ENCODE measurements at places on chromosomes 16 and 17.
A peak's percentile ranks its signal among the peaks of the same experiment; 100 is the strongest.

DNA sequence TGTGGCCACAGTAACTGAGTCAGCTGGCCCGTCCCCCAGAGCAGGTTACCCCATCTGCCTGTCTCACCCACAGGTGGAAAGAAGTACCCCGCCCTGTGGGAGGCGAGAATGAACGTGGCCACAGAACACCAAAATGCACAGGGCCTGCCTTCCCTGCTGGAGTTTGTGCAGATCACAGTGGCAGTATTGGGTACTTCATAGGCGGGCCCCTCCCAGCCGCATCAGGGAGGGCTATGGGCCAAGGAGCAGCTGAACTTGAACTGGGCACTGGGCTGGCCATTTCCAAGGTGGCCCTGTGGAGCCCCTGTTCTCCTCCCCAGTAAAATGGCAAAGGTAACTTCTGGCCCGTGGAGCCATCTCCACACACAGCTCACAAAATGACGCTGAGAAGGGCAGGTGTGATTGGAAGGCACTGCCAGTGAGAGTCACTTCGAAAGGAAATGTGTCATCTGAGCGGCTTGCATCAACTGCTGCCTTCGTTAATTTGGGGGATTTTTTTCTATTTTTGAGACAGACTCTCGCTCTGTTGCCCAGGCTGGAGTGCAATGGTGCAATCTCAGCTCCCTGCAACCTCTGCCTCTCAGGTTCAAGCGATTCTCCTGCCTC, 162.9 kb downstream of the ENGASE start:
- DNase-seq, result no peak

DNA sequence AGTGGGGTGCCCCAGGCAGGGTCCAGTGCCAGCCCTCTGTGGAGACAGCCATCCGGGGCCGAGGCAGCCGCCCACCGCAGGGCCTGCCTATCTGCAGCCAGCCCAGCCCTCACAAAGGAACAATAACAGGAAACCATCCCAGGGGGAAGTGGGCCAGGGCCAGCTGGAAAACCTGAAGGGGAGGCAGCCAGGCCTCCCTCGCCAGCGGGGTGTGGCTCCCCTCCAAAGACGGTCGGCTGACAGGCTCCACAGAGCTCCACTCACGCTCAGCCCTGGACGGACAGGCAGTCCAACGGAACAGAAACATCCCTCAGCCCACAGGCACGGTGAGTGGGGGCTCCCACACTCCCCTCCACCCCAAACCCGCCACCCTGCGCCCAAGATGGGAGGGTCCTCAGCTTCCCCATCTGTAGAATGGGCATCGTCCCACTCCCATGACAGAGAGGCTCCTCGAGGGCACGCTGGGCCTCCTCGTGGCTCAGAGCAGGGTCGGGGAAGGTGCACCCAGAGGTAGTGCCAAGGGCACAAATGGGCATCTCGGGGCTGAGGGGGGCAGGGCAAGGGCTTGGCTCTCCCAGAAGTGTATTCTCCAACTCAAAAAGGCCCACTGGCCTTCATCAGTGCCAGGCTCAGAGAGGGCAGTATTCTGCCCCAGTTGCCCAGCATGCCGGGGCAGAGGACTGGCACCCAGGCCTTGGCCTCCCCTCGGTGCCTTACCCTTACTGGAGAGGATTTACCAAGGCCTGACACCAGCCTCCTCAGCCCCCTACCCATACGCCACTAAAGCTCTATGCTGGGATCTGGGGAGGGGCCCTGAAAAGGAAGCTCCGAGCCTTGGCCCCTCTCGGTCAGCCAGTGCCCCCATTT, at the start of gene CDH5:
Gene CDH5, plus strand, starts transcription at position 259 of the 867 bp plus-strand sequence. CDS start 12,647 bp downstream, outside the sequence.
- DNase-seq, result no peak

- DNase-seq, result peak; percentile 57
These were observed at the start of gene EMP2 for GRCh38 chr16:10579965-10580882. Gene EMP2 (minus strand): TSS chr16:10580598. CDS start chr16:10547617, 32,981 bp downstream.

DNA sequence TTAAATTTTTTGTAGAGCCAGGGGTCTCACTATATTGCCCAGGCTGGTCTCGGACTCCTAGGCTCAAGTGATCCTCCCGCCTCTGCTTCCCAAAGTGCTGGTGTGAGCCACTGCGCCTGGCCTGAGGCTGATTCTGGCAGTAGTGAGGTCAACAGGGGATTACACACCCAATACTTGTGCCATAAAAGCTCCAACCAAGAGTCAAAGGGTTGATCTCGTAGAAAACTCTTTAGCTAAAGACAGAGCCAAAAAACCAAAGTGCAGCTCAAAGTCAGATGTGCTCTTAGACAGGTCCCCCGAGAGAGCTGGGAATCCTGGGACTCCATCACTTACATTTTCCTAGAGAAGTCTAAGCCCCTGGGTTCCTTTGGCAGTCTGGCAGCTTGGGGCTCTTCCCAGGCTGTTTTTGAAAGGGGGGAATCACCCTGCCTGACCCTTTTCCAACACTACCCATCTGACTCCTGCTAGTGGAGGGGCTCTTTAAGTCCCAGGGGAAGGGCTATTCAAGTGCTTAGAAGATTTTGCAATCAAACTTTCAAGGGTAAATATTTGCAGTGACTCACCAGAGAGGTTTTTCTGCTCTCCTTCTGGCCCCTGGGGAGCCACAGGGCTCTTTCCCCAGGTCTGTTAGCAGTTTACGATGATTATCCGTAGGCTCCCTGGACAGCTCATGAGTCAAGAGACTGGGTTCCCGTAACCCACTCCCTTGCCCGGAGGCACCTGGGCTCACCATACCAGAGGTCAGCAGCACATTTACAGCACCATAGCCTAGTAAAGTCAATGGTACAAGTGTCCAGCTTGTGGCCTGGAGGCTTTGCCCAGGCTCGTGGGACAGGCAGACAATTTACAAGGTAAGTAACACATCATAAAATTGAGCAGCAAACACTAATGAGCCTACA, 408.7 kb downstream of the SLC39A11 start:
- DNase-seq, result peak; percentile 97

- DNase-seq, result no peak
These were observed 7.4 kb downstream of the CTNS start for GRCh38 chr17:3643889-3644349.

GRCh38 chr16:9850817-9851216, 331.4 kb downstream of the GRIN2A start:
- no peak for DNase-seq

DNA sequence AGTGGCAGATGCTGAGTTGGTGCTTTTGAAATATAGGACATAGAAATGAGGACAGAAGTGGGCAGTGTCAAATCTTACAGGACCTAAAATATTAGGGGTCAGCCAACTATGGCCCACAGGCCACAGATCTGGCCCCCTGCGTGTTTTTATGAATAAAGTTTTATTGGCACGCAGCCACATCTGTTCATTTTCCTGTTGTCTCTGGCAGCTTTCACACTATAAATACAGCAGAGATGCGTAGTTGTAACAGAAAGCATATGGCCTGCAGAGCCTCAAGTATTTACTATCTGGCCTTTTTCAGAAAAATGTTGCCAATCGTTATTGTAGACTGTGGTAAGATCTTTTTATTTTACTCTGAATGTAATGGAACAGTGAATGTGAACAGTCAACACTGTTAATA, 82.8 kb downstream of the ABCC6 start:
- DNase-seq, result no peak

GRCh38 chr17:79841369-79842135, 2.3 kb upstream of the CBX4 start:
- no peak for DNase-seq

GRCh38 chr16:6977916-6978315, 354.7 kb upstream of the RBFOX1 start:
- no peak for DNase-seq

- peak; percentile 50 for DNase-seq
These were observed 6.3 kb downstream of the C17orf50 start for GRCh38 chr17:35766903-35767510.

GRCh38 chr16:87874639-87875427, 5.5 kb upstream of the SLC7A5 start:
- no peak for DNase-seq

DNA sequence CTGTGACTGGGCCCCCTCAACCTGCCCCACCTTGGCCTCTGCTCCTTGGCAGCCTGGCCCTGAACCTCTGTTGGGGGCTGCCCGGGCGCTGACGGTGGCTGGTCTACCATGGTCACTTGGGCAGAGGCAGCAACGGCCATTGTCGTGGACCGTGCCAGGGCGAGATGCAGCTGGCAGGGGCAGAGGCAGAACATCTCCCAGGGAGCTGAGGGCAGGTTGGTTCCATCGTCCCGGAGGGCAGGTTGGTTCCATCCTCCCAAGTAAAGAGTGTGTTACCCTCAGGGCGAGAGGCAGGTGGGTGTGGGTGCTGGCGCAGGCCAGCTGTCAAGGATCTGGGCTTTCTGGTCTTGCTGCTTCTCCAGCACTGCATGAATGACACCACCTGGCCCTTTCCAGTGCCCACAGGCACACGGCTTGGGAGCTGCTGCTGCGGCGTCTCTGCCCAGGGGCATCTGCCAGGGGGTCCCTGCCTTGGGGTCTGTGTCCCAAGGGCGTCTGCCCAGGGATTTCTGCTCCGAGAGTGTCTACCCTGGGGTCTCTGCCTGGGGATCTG, 12.0 kb downstream of the ACSF3 start:
- DNase-seq, result no peak

DNA sequence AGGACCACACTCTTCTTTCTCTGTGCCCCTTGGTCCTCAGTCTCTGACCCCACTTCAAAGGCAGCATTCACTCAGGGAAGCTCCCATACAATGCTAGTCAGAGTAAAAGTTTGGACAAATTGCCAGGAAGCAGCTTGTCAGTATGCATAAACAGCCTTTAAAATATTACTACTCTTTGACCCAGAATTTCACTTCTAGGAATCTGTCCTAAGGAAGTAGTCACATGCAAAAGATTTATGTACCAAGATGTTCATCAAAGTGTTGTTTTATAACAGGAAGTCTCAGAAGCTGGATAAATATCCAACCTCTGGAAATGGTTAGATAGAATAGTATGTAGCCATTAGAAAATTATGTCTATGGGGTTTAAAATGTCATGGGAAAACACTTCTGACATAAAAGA, 31.0 kb downstream of the MAPT start:
- DNase-seq, result no peak

DNA sequence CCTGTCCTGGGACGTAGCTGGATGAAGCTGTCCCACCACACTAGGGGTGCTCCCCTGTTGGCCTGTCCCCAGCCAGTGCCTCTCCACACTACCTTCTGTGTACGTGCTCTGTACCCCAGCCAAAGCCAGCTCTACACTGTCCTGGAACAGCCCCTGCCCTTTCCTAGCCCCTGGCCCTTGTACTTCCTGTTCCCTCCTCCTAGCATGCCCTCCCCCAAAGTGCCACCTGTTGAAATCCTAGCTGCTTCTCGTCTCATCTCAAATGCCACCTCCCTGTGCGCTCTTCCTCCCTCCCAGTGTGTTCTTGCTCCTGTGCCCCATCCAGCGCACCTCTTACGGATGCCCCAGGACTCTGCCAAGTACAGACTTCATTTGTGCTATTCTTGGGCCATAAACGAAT, 33.5 kb downstream of the IRX3 start:
- DNase-seq, result no peak

GRCh38 chr16:52755396-52755795, 208.5 kb upstream of the TOX3 start:
- DNase-seq, result no peak

DNA sequence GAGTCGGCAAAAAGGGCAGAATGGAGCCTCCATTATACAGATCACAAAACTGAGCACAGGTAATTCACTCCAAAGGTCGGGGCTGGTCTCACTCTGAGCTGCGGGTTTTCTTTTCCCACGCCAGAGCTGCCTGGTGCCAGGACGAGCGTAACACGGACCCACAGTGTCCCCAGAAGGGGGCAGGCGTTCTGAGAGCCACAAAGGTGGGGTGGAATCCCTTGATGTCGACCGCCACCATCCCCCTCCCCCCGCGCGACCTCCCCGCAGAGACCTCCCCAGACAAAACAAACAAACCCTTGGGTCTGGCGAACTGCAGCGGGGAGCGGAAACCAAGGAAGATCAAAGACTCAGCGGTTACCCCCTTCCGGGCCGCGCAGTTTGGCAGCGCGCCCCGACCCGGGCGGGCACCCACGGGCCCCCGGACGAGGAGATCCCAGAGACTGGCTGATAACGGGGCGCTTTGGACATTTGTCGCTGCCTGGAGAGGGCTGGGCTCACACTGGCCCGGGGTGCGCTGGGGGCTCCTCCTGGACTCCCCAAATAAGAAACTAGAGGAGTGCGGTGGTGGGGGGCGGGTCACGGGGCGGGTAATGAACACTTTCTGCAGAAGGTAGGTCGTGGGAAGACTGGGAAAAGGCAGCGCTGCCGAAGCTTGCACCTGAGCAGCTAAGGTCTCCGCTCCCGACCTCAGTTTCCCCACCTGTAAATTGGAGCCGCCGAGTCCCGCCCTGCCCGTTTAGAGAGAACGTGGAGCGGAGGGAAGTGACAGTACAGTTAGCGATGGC, 664 bp upstream of the NKD1 start:
- DNase-seq, result no peak

GRCh38 chr17:10648956-10649355, 8.2 kb downstream of the MYH3 start:
- peak; percentile 5 for DNase-seq

DNA sequence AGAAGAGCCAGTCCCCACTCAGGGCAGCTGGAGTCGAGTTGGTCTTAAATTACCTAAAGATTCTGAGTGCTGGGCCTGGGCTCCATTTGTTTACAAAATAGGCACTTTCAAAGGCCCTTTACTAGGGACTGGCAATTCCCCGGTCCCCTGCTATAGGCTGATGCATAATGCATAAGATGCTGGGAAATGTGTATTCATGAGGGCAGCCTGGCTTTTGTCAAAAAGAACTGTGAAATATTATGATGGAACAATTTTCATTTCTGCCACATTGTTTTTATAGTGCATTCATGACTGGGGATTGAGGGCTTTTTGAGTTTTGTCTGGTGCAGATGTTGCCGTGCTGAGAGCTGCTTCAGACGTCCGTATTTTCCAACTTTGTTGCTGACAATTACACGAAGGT, 617.0 kb upstream of the CDH5 start:
- DNase-seq, result no peak

GRCh38 chr17:75486951-75487350, 28.4 kb downstream of the CASKIN2 start:
- DNase-seq, result no peak

- no peak for DNase-seq
These were observed 4.6 kb upstream of the PYDC1 start for GRCh38 chr16:31221357-31222160.

GRCh38 chr17:44780845-44781480, 22.2 kb downstream of the ADAM11 start:
- DNase-seq, result no peak

- no peak for DNase-seq
These were observed 559.8 kb downstream of the WWOX start for GRCh38 chr16:78659216-78659615.

GRCh38 chr16:85847036-85847435, 47.5 kb downstream of the COX4I1 start:
- no peak for DNase-seq

DNA sequence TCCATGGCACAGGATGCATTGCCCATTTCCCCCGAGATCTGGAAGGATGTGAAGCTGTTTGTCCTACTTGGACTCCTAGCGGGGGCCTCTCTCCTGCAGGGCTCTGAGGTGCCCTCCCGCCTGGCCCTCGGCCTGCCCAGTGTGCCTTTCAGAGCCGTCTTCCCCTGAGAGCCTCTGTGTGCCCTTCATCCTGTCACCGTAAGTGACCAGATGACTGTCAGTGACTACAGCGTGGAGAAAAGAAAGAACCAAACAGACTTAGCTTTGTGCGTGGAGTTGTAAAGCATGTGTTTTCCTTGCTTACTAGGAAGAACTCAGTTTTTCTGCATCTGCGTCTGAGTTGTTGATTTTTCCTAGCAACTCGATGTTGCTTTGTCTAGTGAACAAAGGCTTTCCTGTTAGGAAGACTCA, 56.1 kb downstream of the BANP start:
- no peak for DNase-seq

- no peak for DNase-seq
These were observed 191.5 kb downstream of the FTO start for GRCh38 chr16:53895433-53895832.

- DNase-seq, result peak; percentile 90
These were observed 28.2 kb upstream of the KPNB1 start for GRCh38 chr17:47621293-47622179.
